ENCODE measurements at places on chromosomes 2 and 18. TPM values are rescaled to one million over a fixed set of nuclear protein-coding genes. Genes with fewer than 3 reads are reported as not detected.

MGAT4A gene
- 6.2 TPM for total RNA-seq

GAL3ST2 gene
- not detected for total RNA-seq

EIF2B4 gene
- total RNA-seq: 26.2 TPM

ZSWIM2 gene
- total RNA-seq: under 0.01 TPM

IL37 gene
- not detected for total RNA-seq

TMEM185B gene
- 19.0 TPM for total RNA-seq

LRRTM1 gene
- total RNA-seq: not detected

SLC4A5 gene
- total RNA-seq: 0.25 TPM

SERPINB2 gene
- total RNA-seq: not detected

CYRIA gene
- total RNA-seq: 30.6 TPM

SIX3 gene
- not detected for total RNA-seq

C2orf78 gene
- not detected for total RNA-seq

TEX44 gene
- not detected for total RNA-seq

NLRC4 gene
- not detected for total RNA-seq

KIF3C gene
- 10.5 TPM for total RNA-seq

CDCA7 gene
- total RNA-seq: 4.0 TPM

SERPINB3 gene
- not detected for total RNA-seq

GCFC2 gene
- 14.1 TPM for total RNA-seq

NPPC gene
- not detected for total RNA-seq

MATN3 gene
- total RNA-seq: 1.0 TPM

ST8SIA3 gene
- total RNA-seq: not detected

CFAP53 gene
- 0.13 TPM for total RNA-seq

SCN9A gene
- total RNA-seq: 0.51 TPM

STAT1 gene
- 55.8 TPM for total RNA-seq

ABCG8 gene
- total RNA-seq: not detected

UGT1A4 gene
- total RNA-seq: not detected

CD28 gene
- total RNA-seq: under 0.01 TPM

TBR1 gene
- under 0.01 TPM for total RNA-seq

PIEZO2 gene
- 343 TPM for total RNA-seq

TCF23 gene
- not detected for total RNA-seq

Measured in dermis microvascular lymphatic vessel endothelial cell (primary cell).